WERI-Rb-1 (cell line): ENCODE measurements at places on chromosomes 3 and 15.

- no peak for DNase-seq
These were observed 400.8 kb upstream of the PROK2 start for GRCh38 chr3:72185549-72186399.

- peak; percentile 57 for DNase-seq
These were observed 846 bp upstream of the POLG start for GRCh38 chr15:89335298-89336041.

- peak; percentile 26 for DNase-seq
These were observed 93.0 kb downstream of the HHLA2 start for GRCh38 chr3:108389372-108389771.

- DNase-seq = no peak
These were observed 369.1 kb downstream of the RORA start for GRCh38 chr15:60859996-60860494.

DNA sequence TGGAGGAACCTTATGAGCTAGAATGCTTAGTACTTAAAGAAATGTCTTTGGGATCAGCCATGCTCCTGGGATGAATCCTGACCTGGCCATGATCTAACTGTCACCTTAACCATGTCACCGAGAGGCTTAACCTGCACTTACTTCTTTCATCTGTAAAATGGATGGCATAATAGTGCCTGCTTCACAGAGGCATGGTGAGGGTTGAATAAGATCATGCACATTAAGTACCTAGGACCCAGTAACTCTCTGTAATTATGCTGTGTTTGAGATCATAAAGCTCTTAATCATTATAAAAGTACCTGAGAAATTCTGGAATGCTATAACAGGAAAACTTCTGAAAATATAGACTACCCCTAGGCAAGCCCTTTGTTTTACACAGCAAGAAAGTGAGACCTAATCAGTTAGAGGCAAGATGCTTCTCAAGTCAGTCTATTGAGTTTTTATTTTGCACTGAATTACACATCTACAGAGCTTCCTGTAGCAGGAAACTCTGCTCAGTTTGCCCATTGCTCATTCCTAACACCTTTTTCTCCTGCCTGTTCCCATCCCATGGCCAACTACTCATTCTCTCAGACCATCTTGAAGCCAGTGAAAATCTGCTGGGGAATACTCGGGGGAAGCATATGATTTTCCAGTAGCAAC lies 1015.5 kb upstream of the CFAP20DC start:
- no peak for DNase-seq

DNA sequence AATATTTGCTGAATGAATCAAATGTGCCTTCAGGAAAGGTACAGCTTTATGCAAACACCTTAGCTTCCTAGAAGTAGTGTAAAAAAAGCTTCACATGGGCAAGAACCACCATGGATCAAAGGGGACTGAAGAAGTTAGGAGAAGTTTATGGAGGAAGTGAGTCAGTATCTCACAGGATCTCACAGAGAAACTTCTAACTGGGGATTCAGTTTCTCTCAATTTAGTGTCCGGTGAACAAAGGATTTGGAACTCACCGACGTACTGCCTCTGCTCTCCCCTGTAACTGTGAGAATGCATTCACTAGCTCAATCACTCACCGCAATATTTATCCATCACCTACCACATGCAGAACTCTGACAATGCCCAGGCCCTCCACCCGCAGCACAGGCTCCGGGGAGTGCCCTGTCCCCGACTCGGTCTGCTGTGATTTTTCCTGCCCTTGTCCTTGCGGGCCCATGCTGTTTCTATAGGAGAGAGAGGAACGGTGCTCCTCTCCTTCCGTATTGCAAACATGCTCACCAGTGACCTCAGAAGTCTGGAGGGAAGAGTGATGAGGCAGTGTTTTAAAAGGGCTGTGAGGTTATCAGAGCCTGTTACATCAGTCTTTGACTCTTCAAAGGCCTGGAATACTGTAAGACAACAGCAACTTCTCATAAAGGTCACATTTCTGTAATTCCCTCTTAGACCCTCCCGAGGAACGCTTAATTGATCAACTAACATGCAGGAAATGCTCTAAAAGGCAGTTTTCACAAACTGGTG lies 222.5 kb upstream of the ICE2 start:
- DNase-seq = no peak

DNA sequence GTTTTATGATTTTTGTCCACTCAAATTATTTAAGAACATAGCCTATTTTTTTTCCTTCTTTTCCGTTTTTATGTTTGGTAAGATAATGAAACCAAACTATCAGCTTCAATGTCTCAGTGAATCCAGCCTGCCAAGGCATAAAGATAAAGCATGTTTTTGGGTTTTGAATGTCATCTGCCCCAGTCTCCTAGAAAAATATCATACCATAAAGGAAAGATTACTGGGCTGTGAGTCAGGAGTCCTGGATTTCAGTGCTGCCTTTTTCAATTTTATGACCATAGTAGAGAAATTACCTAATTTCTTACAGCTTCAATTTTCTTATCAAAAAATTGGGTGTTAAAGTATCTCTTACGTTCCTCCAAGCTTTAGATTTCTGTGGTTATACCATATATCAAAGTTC lies 87.5 kb downstream of the GAP43 start:
- DNase-seq = no peak

GRCh38 chr15:67456677-67457529 lies 64.0 kb upstream of the C15orf61 start:
- peak; percentile 87 for DNase-seq

DNA sequence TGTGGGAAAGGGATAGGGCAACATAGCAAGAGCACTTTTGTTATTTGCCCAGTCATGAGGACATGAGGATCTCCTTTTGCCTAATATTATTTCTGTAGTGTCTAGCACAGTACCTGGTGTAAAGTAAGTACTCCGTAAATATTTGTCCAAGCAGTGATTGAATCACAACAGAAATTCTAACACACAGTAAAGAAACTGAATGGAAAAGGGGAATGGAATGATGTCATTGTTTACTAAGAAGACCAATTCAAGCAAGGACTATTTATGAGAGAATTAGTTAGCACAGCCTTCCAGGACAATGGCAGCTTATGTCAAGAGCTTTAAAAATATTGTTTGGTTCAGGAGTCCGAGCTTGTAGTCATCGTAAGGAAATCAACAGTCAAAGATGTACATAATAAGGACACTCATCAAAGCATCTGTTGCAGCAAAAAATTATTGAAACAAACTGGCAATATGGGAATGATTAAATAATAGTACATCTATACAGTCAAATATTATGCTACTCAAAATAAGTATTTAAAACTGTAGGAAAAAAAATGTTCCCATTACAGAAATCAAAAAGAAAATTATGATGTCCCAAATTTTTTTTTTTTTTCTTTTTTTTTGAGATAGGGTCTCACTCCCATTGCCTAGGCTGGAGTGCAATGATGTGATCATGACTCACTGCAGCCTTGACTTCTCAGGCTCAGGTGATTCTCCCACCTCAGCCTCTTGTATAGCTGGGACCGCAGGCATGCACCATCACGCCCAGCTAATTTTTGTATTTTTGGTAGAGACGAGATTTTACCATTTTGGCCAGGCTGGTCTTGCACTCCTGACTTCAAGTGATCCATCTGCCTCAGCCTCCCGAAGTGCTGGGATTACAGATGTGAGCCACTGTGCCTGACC lies 17.9 kb downstream of the CAPN7 start:
- no peak for DNase-seq

DNA sequence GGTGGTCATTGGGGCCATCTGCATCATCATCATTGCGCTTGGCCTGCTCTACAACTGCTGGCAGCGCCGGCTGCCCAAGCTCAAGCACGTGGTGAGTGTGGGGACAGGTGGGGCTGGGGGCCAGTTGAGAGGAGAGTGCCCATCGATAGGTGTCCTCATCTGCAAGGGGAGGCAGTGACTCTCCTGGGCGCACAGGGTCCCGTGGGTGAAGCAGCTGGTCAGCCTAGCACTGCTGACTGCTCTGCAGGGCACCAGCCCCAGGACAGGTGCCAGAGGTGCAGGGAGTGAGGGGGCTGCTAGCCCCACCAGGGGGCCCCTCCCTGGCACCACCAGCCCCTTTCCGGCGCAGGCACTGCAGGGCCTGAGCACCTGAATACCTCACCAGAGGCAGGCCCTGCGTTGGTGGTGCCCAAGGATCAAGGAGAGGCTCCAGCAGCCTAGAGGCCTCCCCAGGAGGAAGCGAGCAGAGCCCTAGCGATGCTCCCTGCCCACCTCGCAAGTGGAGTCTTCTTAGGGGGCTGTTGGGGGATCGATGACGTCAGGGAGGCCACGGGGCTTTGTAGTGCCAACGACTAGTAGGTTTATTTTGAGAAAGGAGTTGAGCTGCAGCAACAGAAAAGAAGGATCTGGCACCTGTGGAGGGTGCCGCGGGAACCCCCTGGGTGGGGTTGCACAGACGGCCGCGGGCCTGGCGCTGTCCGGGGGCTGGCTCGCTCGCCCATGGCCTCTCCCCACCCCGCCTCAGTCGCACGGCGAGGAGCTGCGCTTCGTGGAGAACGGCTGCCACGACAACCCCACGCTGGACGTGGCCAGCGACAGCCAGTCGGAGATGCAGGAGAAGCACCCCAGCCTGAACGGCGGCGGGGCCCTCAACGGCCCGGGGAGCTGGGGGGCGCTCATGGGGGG lies 976 bp upstream of the ABTB1 start:
- DNase-seq = no peak

DNA sequence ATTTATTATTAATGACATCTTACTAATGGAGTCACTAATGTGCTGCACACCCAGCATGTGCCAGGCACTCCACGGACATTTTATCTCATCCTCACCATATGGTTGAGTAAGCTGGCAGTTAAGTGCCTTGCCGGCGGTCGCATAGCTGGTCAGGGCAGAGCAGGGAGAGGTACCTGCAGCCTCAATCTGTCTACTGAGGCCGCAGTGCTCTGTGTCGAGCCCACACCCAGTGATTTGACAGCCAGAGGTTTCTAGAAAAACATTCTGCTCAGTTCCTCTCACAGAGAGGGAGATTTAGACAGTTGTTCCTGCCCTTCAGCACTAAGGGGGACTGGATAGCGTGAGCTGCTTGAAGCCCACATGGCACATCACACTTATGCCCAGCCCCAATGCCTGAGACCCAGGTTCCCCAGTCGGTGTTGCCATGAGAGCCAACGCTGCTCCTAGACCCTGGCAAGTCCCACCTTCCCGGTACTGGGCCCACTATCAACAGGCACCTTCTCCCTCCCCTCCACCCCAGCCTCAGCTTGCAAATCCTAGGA lies 2.6 kb downstream of the LIPC start:
- DNase-seq = no peak

GRCh38 chr3:146884296-146884695 lies 279.1 kb upstream of the PLSCR5 start:
- DNase-seq = no peak

GRCh38 chr3:81349816-81350340 lies 411.6 kb downstream of the GBE1 start:
- DNase-seq = no peak

- no peak for DNase-seq
These were observed 19.1 kb upstream of the XIRP1 start for GRCh38 chr3:39211332-39212130.

DNA sequence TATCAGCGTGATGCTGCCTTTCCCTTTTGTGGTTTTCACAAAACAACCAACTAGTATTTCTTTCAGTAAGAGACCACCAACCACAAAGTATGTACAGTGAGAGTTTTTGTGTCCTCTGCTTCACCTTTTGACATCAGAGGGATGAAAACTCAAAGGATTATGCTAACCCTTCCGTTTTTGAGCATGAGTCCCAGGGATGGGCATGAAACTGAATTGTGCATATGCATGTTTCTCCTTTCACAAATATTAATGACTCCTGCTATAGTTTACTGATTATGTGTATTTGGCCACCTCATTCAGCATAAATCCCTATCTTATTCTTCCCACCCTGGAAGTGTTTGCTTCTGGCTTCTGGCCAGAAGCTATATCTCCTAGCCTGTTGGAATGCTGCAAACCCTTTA lies 59.2 kb downstream of the RSRC1 start:
- DNase-seq = no peak

- no peak for DNase-seq
These were observed 84.7 kb downstream of the FGF12 start for GRCh38 chr3:192642651-192643050.

DNA sequence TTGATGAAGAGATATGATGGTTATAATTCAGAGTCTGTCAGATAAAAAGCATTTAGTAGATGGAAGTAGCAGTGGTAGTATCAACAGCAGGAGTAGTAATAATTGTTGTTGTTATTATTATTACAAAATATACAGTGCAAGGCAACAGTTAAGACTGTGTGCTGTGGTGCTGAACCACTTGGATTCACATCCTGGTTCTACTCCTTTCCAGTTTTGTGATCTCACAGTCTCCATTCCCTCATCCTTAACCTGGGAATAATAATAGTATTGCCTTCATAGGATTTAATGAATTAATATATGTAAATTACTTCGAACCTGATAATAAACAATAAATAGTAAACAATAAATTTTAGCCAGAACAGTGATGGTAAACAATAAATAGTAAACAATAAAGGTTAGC lies 37.1 kb upstream of the TSC22D2 start:
- DNase-seq = no peak

GRCh38 chr15:81888748-81889484 lies 156.9 kb downstream of the MEX3B start:
- no peak for DNase-seq

DNA sequence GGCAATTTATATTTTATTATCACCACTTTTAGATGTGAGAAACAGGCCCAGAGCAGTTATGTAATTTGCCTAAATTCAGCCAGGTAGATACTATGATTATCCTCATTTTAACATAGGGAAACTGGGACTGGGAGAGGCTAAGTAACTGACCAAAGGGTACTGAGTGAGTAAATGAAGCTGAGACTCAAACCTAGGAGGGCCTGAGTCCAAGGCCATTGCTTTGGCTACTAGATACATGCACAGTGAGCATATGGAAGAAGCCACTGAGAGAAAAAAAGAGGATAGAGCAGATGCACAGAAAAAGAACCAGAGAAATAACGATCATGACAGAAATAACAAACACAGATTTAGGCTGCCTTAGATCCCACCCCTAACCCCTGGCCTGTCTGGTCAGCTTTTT lies 33.6 kb downstream of the USF3 start:
- DNase-seq = no peak

DNA sequence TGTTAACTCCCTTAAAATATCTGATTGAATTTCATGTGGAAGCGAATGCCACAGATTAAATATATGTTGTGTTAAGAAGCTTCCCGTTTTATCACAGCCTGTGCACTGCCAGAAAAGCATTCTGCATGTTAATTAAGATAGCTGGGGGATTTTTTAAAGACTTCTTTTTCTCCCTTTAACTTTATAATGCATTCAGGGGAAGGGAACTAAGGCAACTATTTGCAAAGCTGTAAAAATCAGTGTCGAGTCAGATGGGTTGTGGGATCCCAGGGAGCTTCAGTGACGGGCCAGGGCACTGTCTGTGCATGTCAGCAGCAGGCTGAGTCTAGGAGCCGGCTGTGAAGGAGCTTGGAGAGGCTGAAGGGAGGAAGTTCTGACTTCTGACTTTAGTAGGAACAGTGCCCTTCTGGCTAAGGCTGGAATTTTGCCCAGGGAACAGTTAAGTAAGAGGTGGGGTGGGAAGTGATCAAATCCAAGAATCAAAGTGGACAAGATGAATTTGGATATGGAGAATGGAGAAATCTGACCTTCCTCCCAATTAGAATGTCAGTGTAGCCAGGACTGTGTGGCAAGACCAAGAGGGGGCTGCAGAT lies 77.7 kb downstream of the ABHD5 start:
- no peak for DNase-seq

GRCh38 chr15:64223882-64224281 lies 61.1 kb upstream of the PPIB start:
- no peak for DNase-seq
